Mucosa of descending colon (tissue), 3 donors: ENCODE measurements at places on chromosomes 2 and 18. TPM values are rescaled to one million over a fixed set of nuclear protein-coding genes. Genes with fewer than 3 reads are reported as not detected.

The CRYGD gene
- total RNA-seq = not detected

DNA sequence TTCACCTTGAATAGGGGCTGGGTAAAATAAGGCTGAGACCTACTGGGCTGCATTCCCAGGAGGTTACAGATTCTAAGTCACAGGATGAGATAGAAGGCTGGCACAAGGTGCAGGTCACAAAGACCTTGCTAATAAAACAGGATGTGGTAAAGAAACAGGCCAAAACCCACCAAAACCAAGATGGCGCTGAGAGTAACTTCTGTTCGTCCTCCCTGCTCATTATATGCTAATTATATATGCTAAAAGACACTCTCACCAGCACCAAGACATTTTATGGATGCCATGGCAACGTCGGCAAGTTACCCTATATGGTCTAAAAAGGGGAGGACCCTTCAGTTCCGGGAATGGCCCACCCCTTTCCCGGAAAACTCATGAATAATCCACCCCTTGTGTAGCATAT, 711.5 kb upstream of the KLHL29 start:
- no peak for DNase-seq

The GPR155 gene
- 4.7 TPM for total RNA-seq

The STARD6 gene
- total RNA-seq = not detected

GRCh38 chr2:63742580-63742976, 99.1 kb upstream of the UGP2 start:
- no peak for DNase-seq

- peak; percentile 53 for DNase-seq
These were observed 103.6 kb upstream of the AGAP1 start for GRCh38 chr2:235390108-235390815.

- DNase-seq = no peak
These were observed 28.1 kb downstream of the PIK3C3 start for GRCh38 chr18:41982942-41983660.

GRCh38 chr18:51196118-51196810, 1.2 kb downstream of the MEX3C start:
- peak; percentile 71 for DNase-seq
